Renal cortex interstitium (tissue), 15 donors: ENCODE measurements at places on chromosomes 3 and 15.

- no peak for DNase-seq
These were observed 24.1 kb downstream of the SV2B start for GRCh38 chr15:91124132-91124531.

DNA sequence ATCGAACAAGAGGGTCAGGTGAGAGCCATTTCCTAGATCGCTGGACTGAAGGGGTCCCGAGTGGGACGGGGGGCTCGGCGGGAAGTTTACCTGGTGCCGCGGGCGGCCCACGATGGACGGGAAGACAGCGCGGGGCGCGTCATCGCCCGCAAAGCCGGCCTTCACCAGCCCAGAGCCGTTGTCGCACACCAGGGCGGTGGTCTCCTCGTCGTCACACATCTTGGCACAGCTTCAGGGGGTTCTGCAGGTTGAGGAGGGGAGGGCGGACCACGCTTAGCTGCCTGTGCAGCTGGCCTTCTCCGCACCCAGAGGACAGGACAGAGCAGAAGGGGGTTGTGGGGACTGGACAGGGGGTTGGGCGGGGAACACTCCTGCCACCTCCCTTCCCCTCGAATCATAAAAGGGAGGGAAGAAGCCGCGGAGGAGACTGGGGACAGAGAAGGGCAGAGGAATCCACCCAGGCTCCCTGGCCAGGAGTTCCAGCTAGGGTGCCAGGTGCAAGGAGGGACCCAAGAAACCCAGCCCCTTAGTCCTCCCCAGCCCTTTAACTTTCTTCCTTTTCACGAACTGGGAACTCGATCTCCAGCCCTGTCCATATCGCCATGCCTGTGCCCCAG lies 651 bp downstream of the ACTC1 start:
- DNase-seq: no peak

DNA sequence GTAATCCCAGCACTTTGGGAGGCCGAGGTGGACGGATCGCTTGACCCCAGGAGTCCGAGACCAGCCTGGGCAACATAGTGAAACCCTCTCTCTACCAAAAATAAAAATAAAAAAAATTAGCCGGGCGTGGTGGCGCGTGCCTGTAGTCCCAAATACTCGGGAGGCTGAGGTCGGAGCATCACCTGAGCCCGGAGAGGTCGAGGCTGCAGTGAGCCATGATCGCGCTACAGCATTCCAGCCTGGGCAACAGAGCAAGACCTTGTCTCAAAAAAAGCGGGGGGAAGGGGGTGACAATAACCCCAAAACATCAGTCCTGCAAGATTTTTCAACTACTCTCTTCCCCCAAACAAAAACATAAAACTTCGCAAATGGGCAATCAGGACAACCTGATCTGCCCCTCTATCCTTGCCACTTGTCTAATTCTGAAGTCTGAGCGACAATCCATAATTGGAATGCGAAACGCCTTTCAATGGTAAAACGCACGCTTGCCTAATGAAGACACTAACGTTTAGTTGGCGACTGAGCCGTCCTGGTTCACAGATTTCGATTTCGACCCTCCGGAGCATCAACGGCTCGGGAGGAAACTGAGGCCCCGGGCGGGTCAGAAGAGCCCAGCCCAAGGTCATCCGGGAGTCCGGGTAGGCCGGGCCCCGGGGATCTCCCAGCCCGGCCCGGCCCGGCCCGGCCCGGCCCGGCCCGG lies 868 bp downstream of the BTBD1 start:
- DNase-seq: no peak

GRCh38 chr3:182592747-182593146 lies 200.6 kb upstream of the ATP11B start:
- DNase-seq: no peak

- no peak for DNase-seq
These were observed 322.6 kb downstream of the THSD4 start for GRCh38 chr15:71437919-71438318.

- no peak for DNase-seq
These were observed 14.0 kb downstream of the IGDCC3 start for GRCh38 chr15:65363766-65364165.

DNA sequence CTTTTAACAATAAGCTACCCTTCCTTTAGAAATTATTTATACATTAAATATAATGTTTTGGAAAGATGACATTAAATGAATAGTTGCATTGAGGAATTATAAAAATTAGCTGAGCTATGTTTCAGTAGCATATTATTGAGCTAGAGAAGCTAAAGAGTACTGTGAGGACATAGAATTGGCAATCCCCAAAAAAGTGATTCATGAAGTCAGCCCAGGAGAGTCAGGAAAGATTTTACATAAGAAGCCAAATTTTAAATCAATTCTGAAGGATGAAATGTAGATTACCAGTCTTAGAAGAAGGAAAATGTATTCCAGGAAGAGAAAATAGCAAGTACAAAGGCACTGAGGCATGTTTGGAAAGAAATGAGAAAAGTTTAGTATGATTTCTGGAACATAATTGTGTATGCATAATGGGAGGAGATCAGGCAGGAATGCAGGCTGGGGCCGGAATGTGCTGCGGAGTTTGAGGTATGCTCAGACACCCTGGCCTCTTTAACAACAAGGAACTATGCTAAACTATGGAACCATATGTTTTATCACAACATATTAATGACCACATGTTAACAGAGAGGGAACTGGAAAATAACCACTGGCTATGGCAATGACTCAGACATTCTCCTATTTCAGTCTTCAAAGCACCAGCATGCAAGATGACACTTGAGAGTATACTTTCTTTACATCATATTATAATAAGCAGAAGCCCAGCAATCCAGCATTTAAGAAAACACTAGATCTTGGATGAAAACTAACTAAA lies 103.3 kb upstream of the COL8A1 start:
- DNase-seq: no peak

GRCh38 chr3:185406121-185406620 lies 43.2 kb downstream of the MAP3K13 start:
- no peak for DNase-seq

DNA sequence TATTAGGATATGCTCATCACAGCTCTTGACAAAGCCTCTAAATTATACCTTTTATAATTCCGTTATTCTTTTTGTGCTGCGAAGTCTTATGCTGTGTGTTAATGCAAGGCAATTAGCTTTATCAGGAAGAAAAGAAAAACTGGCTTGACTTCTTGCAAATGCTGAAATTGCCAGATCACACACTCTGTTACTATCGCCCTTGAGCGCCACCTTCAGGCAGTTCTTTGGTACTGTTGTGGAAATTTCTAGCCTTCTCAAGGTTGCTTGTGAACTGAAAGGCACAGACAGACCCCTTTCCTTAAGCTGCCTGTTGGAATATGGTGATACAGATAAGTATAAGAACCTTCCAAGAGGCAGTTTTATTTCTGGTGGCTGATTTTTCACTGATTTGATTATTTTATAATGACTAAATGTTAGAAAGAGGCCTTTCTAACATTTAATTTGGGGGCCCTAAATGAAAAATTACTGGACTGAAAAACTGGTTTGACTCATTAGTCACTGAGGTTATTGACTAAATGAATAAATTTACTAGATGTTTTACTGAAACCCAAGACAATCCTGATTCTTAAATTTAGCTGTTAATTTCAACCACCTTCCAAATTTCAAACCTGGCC lies 126.2 kb upstream of the RASGRP1 start:
- no peak for DNase-seq

DNA sequence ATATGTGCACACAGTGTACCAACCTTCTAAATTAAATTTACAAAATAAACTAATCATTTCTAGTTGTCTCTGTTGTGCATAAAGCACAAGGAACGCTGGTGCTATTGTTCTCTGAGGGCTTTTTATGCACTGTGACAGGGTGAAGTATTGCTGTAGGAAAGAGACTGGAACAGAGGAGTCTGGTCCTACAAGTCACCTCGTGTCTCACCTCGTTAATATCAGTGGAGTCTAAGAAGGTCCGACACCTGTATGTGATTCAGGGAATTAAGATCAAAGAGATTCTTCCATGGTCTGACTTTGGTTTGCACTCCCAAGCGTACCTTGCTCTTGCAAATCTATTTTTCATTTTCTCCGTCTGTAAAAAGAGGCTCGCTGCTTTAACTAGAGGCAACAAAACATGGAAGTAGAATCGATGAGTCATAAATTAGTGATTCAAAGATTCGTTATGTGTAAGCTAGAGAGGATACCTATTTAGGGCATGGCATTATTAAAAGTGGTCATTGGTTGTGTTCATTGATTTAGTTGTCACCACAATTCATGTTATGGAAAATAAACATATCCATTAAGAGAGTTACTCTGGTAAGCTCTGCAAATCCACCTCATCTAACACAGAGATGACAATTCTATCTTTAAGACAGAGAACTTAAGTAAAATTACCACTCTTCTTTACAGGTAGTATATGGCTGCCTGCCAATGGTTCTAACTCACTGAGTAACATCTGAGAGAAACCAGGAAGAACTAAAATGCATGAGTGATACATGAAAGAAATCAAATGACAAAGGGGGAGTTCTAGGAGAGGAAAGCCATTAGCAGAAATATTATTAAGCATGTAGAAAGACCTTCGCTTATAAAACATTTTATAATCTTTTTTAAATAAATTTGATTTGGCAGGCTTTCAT lies 219.4 kb upstream of the GBE1 start:
- DNase-seq: no peak

DNA sequence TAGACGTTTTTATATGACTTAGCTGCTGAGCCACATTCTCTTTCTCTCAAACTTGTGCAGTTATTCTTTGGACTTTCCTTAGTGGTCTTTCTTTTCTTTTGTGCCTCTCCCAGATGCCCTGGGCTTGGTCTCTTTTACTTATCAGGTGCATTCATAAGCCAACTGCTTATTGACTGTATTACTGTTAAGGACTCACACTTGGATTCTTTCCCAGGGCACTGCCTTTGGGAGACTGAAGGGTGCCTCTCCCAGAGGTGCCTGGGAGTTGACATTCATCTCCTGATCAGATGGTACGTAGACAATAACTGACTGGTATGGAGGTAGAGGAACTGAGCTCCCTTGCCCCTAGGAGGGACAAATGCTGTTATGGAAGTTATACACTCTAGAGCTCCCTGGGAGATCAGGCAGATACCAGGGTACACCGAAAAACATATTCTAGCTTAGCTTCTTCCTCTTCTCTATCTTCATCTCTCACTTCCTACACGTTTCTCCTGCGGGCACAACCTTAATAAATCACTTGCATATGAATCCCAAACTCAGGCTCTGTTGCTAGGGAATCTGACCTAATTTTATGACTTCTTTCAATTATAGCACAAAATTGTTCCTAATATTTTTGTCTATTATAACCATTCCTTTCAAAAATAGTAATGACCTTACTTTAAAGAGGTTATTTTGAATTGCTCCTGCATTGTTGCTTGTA lies 24.7 kb downstream of the PARP15 start:
- DNase-seq: no peak

- DNase-seq: no peak
These were observed 171.9 kb upstream of the CTDSPL start for GRCh38 chr3:37689645-37690356.

- DNase-seq: no peak
These were observed 1018.2 kb downstream of the MCTP2 start for GRCh38 chr15:95249524-95249923.

GRCh38 chr3:50676031-50676705 lies 1.4 kb downstream of the DOCK3 start:
- DNase-seq: no peak

GRCh38 chr3:16399473-16399872 lies 114.0 kb downstream of the RFTN1 start:
- peak; percentile 64 for DNase-seq

DNA sequence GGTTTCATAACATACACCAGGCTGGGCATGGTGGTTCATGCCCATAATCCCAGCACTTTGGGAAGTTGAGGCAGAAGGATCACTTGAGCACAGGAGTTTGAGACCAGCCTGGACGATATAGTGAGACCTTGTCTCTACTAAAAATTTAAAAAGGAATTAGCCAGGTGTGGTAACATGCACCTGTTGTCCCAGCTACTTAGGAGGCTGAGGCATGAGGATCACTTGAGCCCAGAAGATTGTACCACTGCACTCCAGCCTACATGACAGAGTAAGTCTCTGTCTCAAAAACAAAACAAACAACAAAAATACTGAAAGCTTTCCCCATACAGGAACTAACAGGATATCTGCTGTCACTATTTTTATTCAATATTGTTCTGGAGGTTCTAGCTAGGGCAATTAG lies 20.9 kb downstream of the GREM1 start:
- DNase-seq: no peak

GRCh38 chr3:32432711-32433530 lies 41.3 kb downstream of the CMTM7 start:
- no peak for DNase-seq

DNA sequence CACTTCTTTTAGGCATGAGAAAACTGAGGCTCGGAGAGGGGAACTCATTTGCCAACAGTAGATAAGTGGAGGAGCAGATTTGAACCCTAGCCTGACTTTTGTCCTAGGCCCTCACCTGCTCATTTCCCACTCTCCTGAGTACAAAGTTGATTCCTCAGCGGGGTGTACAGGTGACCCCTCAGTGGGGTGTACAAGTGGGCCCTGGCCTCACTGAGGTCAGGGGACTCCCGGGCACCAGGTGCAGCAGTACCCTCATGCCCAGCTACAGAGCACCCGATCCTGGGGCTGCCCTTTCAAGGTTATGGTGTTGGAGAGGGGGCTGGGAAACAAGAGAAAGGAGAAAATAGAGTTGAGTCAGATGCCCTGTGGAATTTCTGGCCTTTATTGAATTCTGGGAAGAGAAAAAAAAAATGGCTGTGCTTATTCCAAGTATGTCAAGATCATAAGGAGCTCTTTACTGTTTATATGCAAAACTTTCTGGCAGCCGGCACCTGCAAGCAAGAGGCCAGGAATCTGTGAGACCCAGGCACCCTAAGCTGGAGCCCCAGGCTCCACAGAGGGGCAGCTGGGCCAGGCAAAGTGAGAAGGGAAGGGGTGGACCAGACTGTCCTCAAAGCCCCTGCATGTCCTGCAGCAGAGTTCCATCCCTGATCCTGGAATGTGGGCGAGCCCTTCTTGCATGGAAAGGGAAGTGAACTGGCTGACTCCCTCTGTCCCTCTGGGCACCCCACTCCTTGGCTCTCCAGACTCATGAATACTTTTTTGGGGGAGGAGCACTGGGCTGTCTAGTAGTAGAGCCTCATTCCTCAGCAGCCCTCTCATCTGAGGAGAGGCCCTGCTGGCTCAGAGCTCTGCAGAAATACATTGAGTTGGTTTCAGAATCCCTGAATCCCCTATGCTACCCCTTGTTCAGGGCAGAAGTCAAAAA lies 43.1 kb downstream of the AMOTL2 start:
- DNase-seq: no peak

DNA sequence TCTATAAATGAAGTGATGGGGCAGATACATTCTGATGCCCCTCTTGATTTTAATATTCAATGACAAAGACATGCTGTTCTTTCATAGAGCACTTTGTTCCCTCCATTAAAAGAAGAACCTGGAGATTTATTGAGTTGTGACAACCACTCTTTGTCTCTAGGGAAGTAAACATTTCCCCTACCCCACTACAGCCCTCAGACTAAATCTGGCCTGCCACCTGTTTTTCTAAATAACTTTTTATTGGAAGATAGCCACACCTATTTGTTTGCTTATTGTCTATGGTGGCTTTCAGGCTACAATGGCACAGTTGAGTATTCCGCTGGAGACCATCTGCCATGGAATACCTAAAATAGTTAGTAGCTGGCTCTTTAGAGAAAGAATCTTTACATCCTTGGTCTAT lies 41.2 kb upstream of the ZNF385D start:
- no peak for DNase-seq
